ENCODE measurements at places on chromosomes 7 and 10. TPM values are rescaled to one million over a fixed set of nuclear protein-coding genes. Genes with fewer than 3 reads are reported as not detected.

DNA sequence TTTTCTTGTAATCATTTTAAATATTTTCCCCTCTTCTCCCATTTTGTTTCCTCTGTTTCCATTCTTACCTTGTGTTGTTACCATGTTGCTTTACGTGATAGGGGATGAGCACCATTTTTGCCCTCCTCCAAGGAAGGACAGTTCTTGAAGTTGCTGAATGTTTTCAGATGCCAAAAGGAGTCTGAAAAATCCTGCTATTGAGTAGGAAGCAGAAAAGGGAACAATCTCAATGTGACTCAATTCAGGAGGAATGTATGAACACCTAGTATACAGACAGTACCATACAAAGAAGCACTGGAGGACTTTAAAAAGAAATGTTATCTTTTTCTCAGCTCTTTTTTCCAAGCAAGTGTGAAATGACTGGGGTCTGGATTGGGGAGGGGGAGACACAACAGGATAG lies 5.1 kb upstream of the NAMPT start:
- H3K4me1 ChIP-seq: peaks cover 7% of the 10 kb centered on the region
- no peaks in the 10 kb centered on the region for H3K36me3 ChIP-seq
- H3K4me3 ChIP-seq: no peak overlapping the region
- DNase-seq: no peak
- H3K27ac ChIP-seq: no peak overlapping the region
- no peaks in the 10 kb centered on the region for H3K27me3 ChIP-seq

GRCh38 chr10:31087011-31087410 lies 55.3 kb upstream of the ZNF438 start:
- H3K36me3 ChIP-seq: no peaks in the 10 kb centered on the region
- no peak for DNase-seq
- no peak overlapping the region for H3K27ac ChIP-seq
- H3K4me3 ChIP-seq: no peak overlapping the region

DNA sequence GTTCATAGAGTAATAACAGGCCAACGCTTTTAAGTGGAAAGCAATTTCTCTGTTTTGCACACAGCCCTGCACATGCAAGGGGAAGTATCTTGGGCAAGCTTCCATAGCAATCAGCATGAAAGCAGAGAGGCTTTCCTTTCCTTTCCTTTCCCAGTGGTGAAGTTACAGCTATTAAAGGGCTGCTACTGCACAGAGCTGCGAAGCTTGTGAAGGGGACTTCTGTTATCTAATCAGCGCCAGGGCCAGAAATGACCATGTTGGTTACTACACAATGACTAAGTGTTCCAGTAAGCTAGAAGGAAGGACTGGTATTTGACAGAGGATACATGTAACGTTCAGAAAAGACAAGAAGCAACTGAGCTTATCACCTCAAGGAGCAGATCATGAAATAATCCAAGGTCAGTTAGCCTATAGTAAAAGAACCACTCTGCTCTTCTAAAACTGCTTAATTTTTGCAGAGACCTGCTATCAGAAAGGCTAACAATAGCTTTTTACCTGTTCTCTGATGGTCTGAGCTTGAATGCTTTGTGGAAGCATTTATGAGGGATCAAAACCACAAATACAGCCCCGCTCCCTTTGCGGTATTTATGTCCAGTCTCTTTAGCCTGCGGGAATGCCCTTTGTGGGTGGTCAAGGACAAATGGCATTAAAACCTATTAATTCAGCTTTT lies 45.9 kb downstream of the SGMS1 start:
- no peak overlapping the region for H3K4me3 ChIP-seq
- peaks cover 51% of the 10 kb centered on the region for H3K4me1 ChIP-seq
- H3K27me3 ChIP-seq: no peaks in the 10 kb centered on the region
- DNase-seq: no peak

- no peaks in the 10 kb centered on the region for H3K4me1 ChIP-seq
- no peaks in the 10 kb centered on the region for H3K27me3 ChIP-seq
- H3K36me3 ChIP-seq: no peaks in the 10 kb centered on the region
- H3K4me3 ChIP-seq: no peak overlapping the region
- DNase-seq: no peak
- H3K27ac ChIP-seq: no peak overlapping the region
Observed at GRCh38 chr10:72445851-72446250, 91.1 kb upstream of the DNAJB12 start.

DNA sequence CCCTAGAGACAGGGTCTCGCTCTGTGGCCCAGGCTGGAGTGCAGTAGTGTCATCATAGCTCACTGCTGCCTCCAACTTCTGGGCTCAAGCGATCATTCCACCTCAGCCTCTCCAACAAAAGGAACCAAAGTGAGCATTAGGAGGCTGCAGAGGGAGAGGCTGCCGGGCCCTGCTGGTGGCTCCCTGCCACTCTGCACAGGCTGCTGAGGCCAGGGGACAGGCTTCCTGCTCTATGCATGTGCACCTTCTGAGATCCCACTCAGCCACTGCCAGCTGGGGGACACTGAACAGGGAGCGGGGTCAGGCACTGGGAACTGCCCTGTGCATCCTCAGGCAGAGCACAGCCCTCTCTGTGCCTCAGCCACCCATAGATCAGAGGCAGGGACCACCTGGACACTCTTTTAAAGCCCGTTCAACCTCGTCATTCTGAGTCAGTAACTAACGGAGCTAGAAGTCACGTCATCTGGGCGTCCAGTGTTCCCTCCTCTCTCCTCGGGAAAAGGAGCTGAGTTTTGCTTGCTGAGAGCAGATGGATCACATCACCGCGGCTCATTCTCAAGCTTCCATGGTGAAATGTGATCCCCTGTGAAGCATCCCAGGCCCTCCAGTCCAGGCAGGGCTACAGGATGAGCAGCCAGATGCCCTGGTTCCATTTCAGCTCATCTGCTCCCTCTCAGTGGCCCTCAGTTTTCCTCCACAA lies 109.6 kb downstream of the MYL10 start:
- no peak for DNase-seq
- H3K36me3 ChIP-seq: no peaks in the 10 kb centered on the region
- H3K27ac ChIP-seq: no peak overlapping the region
- no peaks in the 10 kb centered on the region for H3K4me1 ChIP-seq
- H3K4me3 ChIP-seq: no peak overlapping the region

DNA sequence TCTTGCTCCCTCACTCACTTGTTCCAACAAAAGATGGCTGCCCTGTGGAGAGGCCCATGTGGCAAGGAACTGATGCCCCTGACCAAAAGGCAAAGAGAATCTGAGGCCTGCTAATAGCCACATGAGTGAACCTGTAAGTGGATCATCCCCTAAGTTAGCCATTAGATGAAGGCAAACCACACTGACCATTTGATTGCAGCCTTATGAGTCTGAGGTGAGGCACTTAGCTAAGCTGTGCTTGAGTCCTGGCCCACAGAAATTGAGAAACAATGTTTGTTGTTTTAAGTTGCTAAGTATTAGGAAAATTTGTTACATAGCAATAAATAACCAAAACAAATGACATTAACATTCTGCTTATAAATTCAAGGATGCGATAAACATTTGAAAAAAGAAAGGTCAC lies 100.1 kb upstream of the BET1 start:
- no peak overlapping the region for H3K4me3 ChIP-seq
- H3K36me3 ChIP-seq: no peaks in the 10 kb centered on the region
- no peak for DNase-seq
- H3K27ac ChIP-seq: no peak overlapping the region
- no peaks in the 10 kb centered on the region for H3K4me1 ChIP-seq

TMEM72 gene
- not detected for total RNA-seq

CFAP46 gene
- total RNA-seq: 0.64 TPM

DNA sequence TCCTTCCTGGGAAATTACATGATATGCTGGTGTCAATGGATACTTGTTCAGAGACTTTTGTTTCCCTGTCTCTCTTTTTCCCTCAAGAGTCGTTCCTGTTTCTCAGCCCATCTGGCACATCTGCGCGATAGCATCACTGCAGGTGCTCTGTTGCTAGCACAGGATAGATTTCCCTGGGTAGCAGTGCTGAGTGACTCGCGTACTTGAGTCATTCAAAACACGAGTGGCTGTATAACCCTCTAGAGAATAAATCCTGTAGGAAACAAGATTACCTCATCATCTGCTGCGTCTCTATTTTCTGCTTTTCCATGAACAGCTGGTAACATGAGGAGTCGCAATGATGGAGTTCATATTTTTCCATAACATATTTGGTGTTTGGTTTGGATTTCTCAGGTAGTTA lies 452.0 kb upstream of the FZD8 start:
- H3K27ac ChIP-seq: no peak overlapping the region
- peak; percentile 19 for DNase-seq
- H3K4me1 ChIP-seq: peaks cover 14% of the 10 kb centered on the region
- no peak overlapping the region for H3K4me3 ChIP-seq
- H3K27me3 ChIP-seq: no peaks in the 10 kb centered on the region
- H3K36me3 ChIP-seq: no peaks in the 10 kb centered on the region

All from heart left ventricle (tissue), 16 donors.